Umbilical cord (tissue), 2 donors: ENCODE measurements at places on chromosomes 2 and 18.
A peak's percentile ranks its signal among the peaks of the same experiment; 100 is the strongest.

DNA sequence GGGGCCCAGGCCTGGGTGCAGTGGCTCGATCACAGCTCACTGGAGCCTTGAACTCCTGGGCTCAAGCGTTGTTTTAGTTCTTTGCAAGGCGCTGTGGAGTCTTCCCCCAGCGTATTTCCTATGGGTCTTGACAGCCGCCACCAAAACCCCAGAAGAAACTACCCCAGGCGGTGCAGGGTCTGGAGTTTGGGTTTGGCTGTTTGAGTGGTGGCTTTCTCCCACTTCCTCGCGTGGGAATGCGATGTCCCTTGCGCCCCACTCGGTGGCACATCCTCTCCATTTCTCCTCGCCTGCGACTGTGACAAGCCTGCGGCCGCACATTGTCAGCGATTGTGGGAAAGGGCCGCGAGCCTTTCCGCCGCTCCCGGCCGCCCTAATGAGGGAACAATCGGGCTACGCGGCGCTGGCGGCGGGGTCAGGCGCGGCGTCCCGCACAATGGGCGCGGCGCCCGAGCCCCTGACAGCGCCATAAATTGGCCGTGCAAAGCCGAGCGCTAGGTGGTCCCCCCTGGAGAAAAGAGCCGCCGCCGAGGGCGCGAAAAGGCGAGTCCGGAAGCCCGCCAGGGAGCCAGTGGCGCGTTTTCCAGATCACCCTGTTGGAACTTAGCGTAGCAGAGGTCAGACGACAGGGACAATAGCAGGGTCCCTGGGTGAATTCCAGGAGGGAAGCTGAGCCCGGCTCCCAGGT, 194.9 kb upstream of the POU3F3 start:
- no peak for DNase-seq

GRCh38 chr2:47868611-47869352, 37.5 kb downstream of the FBXO11 start:
- no peak for DNase-seq

GRCh38 chr2:19654310-19655090, 247.3 kb downstream of the TTC32 start:
- DNase-seq: no peak

GRCh38 chr2:100260712-100261620, 61.3 kb downstream of the LONRF2 start:
- DNase-seq: peak; percentile 86

DNA sequence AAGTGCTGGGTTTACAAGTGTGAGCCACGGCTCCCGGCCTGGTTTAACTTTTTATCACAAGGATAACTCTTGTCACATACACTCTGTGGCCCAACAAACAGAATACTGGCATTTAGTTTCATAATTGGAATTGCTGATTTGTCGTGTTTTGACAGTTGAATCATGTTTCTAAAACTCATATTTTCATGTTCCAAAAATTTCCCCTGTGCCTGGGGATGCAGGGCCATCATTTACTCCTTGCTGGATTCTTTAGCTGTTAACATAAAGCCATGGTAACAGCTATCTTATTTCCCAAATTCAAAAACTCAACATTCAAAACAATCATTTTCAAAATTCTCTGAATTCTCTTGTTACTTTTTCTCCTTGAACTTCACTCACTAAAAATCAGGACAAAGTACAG, 16.5 kb upstream of the ATG16L1 start:
- no peak for DNase-seq
